Fibroblast of the conjunctiva (primary cell): ENCODE measurements at places on chromosomes 11 and 22.

- DNase-seq = no peak
Measured at GRCh38 chr11:3834664-3835461, 5.9 kb downstream of the RHOG start.

- DNase-seq = no peak
Measured at GRCh38 chr11:8732324-8732670, 49.7 kb downstream of the RPL27A start.

DNA sequence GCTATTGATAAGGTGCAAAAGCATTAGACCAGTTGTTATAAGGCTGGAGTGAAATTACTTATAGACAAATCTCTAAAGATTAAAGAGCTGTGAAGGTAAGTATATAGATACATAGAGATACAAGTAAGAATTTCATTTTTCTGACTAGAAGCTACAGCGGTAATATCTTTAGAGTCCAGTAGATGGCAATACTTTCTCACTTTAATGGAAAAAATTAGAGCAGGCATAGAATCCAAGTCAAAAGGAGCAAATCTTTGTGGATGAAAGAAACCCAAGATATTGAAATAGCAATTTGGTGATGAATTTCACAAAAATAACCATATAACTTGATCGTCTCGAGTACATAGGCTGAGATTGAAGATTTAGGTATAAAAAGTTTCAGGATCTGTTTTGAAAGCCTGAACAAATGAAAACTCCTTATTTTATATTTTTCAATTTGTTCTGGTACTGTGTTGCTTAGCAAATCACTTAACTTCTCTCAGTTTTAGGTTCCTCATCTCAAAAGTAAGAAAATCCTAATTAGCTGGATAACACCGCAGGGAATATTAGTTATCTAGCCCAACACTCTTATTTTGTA is 81.9 kb downstream of the UVRAG start:
- DNase-seq = peak; percentile 35

- no peak for DNase-seq
Measured at GRCh38 chr22:30114361-30114760, 34.1 kb downstream of the HORMAD2 start.

DNA sequence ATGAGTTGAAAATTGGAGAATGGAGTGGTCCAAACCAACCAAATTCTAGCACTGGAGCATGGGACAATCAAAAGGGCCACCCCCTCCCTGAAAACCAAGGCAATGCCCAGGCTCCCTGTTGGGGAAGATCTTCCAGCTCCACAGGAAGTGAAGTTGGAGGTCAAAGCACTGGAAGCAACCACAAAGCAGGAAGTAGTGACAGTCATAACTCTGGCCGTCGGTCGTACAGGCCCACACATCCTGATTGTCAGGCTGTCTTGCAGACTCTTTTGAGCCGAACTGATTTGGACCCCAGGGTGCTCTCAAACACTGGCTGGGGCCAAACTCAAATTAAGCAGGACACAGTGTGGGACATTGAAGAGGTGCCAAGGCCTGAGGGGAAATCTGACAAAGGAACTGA is 80.5 kb upstream of the ADSL start:
- no peak for DNase-seq

- no peak for DNase-seq
Measured at GRCh38 chr11:19598456-19598855, 114.2 kb upstream of the NAV2 start.

DNA sequence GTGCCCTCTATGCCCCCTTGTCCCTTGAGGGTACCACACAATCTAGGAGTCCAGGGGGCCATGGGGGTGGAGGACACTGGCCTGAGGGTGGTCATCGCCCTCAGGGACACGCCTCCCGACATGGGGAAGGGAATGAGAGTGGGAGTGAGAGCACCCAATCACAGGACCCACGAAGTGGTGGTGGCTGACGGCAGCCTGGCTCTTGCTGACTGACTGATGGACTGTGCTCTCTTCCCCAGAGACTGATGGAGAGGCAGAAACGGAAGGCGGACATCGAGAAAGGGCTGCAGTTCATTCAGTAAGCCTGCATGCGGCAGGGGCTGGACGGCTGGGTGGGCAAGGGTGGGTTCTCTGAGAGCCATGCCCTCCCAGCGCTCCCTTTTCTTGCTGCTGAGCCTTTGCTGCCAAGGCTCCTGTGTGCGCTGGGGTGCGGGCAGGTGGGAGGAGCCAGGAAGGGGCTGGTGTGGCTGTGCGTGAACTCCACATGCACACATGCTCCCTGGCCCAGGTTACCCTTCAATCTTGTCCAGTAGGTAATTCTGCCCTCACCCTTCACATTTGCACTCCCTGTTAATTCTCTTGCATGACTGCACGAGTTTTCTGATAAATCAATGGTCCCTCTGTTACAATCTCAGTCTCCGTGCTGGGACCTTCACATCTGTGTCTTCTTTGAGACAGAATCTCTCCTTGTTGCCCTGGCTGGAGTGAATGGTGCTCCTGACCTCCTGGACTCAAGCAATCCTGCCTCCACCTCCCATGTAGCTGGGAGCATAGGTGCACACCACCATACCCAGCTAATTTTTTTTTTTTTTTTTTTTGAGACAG is 19.3 kb downstream of the ZC3H7B start:
- no peak for DNase-seq

GRCh38 chr11:109884501-109884900 is 208.7 kb upstream of the ZC3H12C start:
- DNase-seq = no peak

GRCh38 chr11:103700622-103701021 is 335.8 kb upstream of the DDI1 start:
- DNase-seq = peak; percentile 42

GRCh38 chr11:70894566-70895365 is 357.6 kb downstream of the SHANK2 start:
- no peak for DNase-seq

DNA sequence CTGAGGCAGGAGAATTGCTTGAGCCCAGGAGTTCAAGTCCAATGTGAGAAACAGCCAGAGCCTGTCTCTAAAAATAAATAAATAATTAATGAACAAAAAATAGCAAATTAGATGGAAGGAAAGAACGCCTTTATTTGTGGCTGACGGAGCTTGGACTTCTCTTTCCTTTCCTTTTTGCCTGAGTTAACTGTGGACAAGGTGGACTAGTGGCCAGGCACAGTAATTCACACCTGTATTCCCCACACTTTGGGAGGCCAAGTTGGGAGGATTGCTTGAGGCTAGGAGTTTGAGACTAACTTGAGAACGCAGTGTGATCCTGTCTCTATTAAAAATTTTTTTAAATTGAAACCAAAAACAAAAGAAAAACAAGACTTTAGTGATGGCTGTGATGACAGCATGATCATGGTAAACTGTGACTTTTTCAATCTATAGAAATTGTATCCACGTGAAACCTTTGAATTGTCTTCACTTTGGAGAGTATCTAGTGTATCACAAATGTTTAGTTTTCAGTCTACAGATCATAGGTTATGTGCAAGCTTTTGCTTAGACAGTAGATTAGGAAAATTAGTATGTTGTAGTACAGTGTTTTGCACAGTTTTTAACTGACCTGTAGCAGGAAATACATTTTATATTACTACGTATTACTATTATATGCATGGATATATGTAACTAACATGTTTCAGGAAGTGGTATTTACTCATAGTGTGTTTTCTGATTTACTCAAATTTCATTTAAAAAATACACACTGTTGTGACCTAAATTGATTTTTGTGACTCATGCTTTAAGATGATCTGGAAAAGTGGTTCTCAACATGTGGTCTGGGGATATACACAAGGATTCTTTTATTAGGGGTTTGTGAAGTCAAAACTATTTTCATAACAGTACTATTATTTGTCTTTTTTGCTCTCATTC is 42.1 kb downstream of the KDM2A start:
- DNase-seq = no peak

- peak; percentile 50 for DNase-seq
Measured at GRCh38 chr11:20093775-20094174, 66.5 kb downstream of the DBX1 start.

- DNase-seq = no peak
Measured at GRCh38 chr11:41119484-41119883, 340.0 kb downstream of the LRRC4C start.

DNA sequence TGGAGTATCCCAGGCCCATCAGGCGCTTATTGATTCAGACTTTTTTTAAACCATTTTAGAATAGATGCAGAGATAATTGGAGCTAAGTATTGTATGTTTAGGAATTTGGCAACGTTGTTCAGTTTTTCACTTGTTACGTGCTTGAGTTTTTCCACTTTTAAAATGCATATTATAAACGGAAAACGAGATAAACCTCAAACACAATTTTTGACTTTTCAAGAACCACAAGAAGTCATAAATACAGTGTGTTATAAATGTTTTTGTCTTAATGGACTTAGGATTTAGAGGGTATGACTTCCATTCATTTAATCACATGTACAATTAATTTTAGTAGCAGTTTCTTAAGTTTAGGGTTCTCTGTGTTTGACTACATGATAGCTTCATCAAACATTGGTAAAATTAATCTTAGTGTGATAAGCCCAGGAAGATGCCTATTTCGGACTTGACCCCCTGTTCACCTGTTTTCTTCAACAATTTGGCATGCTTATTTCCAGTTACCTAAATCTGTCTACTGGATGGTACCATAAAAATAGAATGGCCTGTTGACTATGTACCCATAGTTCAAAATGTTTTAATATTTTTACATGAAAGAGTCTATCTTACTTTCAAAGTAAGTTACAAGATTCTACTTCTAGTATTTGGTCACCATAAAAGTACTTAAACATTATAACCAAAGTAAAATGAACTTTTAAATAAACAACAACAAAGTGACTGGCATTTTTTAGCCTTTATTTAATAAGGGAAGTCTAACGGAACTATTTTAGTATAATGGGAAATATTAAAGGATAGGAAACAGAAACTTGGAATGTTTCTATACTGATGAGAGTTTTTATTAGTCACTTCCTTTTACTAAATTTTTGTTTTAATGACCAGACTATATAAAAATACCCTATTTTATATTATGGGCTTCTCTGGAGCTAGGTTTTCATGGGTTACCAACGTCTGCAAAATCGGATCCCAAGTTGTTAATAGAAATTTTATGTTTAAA is 1.4 kb downstream of the ZC3H12C start:
- DNase-seq = no peak

GRCh38 chr22:25840167-25840566 is 98.2 kb downstream of the MYO18B start:
- no peak for DNase-seq

DNA sequence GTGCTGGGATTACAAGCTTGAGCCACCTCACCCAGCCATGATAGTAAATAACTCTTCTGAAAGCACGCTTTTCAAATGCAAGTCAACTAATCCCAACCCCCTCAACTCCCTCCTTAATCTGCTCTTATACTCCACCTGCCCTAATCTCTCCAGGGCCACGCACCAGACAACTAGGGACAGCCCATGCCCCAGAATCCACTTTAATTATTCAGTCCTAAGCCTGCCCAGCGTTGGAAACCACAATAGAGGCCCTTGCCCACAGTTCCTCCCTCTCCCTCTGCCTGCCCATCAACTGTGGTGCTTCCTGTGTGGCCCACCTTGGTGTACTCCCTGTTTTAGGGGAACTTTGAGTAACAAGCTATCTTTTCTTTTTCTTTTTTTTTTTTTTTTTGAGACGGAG is 2.7 kb upstream of the VPREB3 start:
- no peak for DNase-seq

GRCh38 chr11:33027846-33028536 is 11.4 kb upstream of the TCP11L1 start:
- DNase-seq = no peak

DNA sequence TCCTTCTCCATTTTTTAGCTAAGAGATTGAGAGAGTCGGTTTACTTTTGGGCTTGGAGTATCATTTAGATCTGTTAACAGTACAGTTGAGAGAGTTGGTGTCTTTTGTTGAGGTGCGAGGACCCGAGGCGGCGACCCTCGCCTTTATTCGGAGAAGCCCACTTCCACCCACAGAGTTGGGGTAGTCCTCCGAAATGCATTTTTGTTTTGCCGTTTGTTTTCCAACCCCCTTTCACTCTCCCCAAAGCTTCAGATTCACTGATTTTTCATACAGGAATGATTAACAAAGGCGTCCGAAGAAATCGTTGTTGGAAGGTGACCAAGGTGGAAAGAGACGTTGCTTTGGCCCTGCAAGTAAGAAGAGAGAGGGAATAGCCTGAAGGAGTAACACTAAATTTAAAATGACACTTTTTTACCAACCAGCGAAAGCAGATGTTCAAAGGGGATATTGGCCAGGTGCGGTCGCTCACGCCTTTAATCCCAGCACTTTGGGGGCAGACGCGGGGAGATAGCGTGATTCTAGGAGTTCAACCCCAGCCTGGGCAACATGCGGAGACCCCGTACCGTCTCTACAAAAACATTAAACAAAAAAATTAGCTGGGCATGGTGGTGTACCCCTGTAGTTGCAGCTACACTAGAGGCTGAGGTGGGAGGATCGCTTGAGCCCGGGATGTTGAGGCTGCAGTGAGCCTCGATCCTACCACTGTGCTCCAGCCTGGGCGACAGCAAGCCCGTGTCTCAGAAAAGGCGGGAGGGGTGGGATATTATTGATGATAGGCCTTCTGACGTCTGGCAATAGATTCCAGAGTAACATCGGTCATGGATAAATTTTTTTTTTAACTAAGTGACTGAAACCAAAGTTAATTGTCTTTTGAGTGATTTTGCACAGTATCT is 899 bp upstream of the RAB30 start:
- DNase-seq = no peak

GRCh38 chr22:31951194-31952093 is 7.1 kb downstream of the YWHAH start:
- DNase-seq = no peak

GRCh38 chr11:57324154-57324885 is 432 bp downstream of the TNKS1BP1 start:
- no peak for DNase-seq

DNA sequence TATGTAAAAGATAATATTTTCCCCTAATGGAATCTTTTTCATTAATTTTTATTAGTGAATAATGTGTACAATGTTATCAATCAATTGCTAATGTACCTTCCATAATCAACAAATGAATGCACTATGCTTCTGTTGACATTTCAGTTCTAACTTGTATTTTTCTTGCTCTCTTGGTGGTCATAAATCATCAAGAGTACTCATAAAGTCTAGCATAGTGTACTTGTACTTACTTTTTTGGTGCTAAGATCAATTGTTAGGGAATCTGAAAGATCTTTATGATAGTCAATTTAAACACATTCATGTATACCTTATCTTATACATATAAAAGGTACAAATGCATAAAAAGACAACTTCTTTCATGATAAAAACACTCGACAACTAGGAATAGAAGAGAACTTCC is 10.5 kb downstream of the ENTHD1 start:
- DNase-seq = no peak

DNA sequence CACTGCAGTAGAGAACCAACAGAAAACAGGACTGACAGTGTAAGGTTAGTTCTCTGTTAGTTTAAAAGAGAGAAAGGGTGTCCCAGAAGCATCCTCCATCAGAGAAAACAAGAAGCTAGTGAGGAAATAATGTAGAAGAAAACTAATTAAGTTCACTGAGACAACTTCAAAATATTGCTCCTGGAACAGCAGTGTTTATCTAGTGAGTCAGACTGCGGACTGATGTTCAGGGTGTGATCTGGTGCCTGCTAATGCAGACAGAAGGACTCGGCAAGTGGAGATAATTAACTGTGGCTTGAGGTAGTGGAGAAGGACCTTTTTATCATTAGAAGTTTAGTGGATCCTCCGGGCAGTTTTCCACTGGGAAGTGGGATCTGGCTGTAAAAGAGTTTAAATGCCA is 55.4 kb downstream of the CDON start:
- DNase-seq = peak; percentile 28

- no peak for DNase-seq
Measured at GRCh38 chr22:22418163-22418549, 90.4 kb downstream of the ZNF280B start.

- DNase-seq = no peak
Measured at GRCh38 chr11:84804041-84804440, 823.1 kb downstream of the DLG2 start.

GRCh38 chr11:83054904-83055380 is 16.8 kb downstream of the RAB30 start:
- no peak for DNase-seq
